Smooth muscle cell of bladder (primary cell): ENCODE measurements at places on chromosomes 12 and 14. TPM values are rescaled to one million over a fixed set of nuclear protein-coding genes. Genes with fewer than 3 reads are reported as not detected.

The TEP1 gene
- total RNA-seq, result 10.0 and 16.0 TPM in 2 replicates

The CACNB3 gene
- 12.2 and 12.4 TPM in 2 replicates for total RNA-seq

The NEUROD4 gene
- total RNA-seq, result not detected in 2 replicates

The TPPP2 gene
- total RNA-seq, result not detected in 2 replicates

The VSX2 gene
- total RNA-seq, result not detected in 2 replicates

The TAS2R19 gene
- total RNA-seq, result 4.0 and 4.1 TPM in 2 replicates

The CSRP2 gene
- total RNA-seq, result 25.5 and 46.4 TPM in 2 replicates

The PYGL gene
- total RNA-seq, result 78.5 and 100 TPM in 2 replicates

The AEBP2 gene
- total RNA-seq, result 15.4 and 22.6 TPM in 2 replicates

The DNAI7 gene
- 0.18 and 0.43 TPM in 2 replicates for total RNA-seq

The ADAM21 gene
- 0.14 and 0.55 TPM in 2 replicates for total RNA-seq

The DERA gene
- total RNA-seq, result 33.2 and 37.1 TPM in 2 replicates
